ENCODE measurements at places on chromosomes 7 and 10.

- DNase-seq, result no peak
Observed at GRCh38 chr7:149525280-149525679, 27.7 kb upstream of the ZNF746 start.

- no peak for DNase-seq
Observed at GRCh38 chr7:105136221-105136620, 122.2 kb downstream of the KMT2E start.

DNA sequence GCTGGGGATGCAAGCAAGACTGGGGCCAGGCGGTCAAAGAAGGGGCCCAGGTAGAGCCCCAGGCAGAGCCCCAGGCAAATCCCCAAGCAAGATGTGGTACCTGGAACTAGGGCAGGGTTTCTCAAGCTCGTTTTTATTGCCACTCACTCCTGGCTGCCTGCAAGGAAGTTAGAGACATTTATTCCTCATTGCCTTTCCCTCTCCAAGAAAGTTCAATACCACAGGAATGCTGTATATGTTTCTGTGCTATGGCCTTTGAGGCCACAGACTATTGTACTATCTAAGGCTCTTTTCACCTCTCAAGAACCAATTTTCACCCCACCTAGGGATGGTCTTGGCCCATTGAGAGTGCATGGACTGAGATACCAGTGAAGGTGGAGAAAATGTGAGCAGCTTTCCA, 71.3 kb downstream of the TACC2 start:
- no peak for DNase-seq

DNA sequence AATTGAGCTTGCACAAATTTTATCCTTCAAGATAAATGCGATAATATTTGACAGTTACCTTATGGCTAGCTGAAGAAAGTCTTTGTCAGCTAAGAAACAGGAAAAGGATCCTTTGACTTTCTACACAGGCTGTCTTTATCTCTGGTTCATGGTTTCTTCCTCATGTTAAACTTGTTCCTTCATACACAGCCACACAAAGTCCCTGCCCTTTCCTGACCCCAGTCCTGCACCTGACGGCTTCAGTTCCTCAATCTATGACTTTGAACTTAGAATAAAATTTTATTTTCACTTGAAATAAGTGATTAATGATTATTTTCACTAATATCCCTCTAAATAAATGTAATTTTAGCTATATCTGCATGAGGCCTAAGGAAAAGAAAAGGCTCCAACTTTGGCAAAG, 77.8 kb upstream of the PRSS1 start:
- DNase-seq, result no peak

DNA sequence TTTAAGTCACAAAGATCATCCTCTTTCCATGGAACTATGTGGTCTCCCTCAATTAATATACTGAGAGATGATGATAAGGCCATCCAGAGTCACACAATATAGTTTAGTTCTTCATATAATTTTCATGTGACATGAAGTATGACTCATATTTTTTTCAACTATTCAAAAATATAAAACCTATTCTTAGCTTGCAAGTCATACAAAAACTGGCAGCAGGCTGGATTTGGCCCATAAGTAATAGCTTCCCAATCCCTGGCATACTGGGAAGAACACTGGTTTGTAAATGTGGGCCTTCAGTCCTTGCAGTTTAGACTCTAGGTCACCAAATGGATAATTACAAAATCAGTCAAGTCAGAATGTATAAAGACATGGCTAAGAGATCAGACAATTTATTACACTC, 356.6 kb downstream of the PPP1R3A start:
- DNase-seq, result no peak

- no peak for DNase-seq
Observed at GRCh38 chr10:92550924-92551323, 23.0 kb downstream of the IDE start.

DNA sequence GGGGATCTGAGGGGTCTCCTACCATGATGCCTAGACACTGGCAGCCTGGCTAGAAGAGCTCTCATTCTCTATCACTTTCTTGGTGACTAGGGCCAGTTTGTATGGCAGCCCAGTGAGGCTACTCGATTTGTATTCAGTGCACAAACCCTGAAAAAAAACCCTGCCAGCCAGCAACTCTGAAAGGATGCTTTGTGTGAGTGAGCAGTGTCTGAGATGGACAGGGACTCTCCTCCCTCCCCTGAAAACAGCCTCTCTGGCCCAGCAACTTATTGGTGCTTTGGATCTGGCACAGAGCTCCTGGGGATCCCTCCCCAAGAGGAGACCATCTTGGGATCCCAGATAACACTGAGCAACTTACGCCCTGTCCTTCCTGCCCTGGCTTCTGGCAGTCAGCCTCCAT, 10.8 kb upstream of the LRRC4 start:
- DNase-seq, result no peak

GRCh38 chr10:106997721-106998120, 166.8 kb downstream of the SORCS1 start:
- no peak for DNase-seq

GRCh38 chr7:71254751-71255150, 122.8 kb downstream of the GALNT17 start:
- no peak for DNase-seq

DNA sequence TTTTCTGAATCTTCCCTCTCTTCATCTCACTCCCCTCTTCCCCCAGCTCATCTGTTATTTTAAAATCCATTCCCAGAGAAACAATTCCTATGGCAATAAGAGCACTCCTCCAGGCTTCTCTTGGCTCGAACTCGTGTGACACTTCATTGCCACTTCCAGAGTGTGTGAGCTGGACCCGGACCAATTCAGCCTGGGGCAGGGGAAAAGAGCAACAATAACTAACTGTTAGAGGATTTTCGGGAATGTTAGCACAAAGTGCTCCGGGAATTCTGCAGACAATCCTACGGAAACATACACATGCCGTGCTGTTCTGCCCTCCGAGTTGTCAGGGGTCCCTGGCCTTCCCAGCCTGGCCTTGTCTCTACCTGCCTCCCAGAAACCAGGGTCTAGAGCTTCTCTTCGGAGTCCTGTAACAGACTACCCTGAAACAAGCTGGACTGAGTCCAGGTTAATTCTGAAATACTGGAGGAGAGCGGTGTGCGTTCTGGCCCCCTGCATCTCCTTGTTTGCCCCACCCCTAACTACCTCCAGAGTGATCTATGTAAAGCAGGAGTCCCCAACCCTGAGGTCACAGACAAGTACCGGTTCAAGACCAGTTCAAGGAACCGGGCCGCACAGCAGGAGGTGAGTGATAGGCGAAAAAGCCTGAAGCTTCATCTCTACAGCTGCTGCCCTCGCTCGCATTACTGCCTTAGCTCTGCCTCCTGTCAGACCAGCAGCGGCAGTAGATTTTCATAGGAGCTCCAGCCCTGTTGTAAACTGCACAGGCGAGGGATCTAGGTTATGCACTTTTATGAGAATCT, 11.3 kb downstream of the COL26A1 start:
- DNase-seq, result no peak
